ENCODE measurements at places on chromosomes 2 and 18.

DNA sequence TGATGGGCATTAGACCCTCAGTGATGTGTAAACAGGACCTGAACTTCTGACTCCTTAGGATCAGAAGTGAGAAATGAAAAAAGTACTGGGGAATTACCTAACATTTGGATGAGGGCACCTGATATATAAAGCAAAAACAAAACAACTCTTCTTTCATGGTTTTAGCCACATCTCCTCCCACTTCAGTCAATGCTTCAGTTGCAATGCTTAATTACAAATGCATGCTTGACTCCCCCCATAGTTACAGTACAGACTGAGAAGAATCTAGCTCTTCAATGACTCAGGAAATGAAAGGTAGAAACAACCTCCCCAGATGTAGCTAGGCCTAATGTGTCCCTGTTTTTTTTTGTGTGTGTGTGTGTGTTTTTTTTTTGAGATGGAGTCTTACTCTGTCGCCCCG is 276.8 kb upstream of the POU3F3 start:
- no peak for DNase-seq

DNA sequence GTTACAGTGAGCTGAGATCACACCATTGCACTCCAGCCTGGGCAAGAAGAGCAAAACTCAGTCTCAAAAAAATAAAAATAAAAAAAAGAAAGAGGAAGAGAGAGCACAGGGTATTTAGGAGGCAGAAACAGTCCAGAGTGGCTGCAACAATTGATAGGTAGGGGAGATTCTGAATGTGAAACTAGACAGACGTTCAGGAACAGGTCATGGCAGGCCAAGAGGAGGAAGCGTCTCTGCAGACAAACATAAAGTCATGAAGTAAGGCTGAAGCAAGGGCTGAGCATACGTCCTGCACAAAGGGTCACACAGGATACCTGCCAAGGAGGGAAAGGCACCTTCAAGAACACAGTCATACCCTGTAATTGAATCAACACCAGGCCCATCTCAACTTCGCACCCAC is 64.1 kb upstream of the ZNF532 start:
- no peak for DNase-seq

DNA sequence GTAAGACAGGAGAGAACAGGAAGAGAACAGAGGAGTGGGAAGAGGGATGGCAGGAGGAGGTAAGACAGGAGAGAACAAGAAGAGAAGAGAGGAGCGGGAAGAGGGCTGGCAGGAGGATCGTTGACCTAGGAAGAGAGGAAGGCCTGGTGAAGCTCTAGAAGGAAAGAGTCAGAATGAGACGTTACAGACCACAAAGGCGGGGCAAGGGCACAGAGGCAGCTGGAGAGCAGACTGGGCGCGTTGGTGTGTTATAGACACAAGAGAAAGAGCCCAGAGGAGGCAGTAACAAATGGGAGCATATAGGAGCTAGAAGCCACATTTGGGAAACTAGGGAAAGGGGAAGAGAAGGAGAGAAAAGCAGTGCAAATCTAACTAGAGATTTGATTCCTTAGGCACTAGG is 26.6 kb downstream of the PTRHD1 start:
- no peak for DNase-seq

GRCh38 chr2:223889229-223889628 is 51.8 kb upstream of the AP1S3 start:
- no peak for DNase-seq

GRCh38 chr18:75643083-75643482 is 215.6 kb upstream of the SMIM21 start:
- DNase-seq: no peak

DNA sequence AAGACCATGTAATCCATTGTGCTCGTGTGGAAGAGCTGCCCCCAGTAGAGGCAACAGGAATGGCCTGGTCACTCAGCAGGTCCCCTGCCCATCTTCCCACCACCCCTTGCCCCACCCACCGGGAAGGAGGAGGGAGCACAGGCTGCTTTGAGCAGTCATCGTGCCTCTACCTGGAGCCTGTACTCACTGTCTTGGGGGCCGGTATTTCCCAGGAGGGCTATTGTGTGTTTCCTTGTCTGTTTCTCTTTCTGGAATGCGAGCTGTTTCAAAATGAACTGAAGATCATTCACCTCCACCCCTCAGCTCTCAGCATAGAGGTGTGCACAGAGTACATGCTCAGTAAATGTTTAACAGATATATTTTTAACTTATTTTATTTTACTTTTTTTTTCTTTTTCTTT is 7.7 kb upstream of the AMMECR1L start:
- no peak for DNase-seq

DNA sequence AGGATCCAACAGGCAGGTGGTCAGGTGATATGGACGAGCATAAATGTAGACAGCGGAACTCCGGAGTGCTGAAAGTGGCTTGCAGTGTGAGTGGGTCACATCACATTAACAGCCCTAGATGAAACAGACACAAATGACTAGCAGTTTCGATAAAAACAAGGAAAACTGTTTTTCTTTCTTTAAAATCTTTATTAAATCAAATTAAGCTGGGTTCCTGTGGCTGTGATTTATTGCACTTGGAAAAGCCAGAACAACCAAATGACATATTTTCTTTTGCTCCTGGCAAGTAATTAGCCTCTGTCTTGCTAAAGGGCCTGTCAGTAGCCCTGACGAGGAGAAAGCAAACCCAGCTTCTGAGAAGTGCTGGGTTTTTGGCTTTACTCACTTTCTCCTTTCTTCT is 152.9 kb upstream of the DDX18 start:
- no peak for DNase-seq

DNA sequence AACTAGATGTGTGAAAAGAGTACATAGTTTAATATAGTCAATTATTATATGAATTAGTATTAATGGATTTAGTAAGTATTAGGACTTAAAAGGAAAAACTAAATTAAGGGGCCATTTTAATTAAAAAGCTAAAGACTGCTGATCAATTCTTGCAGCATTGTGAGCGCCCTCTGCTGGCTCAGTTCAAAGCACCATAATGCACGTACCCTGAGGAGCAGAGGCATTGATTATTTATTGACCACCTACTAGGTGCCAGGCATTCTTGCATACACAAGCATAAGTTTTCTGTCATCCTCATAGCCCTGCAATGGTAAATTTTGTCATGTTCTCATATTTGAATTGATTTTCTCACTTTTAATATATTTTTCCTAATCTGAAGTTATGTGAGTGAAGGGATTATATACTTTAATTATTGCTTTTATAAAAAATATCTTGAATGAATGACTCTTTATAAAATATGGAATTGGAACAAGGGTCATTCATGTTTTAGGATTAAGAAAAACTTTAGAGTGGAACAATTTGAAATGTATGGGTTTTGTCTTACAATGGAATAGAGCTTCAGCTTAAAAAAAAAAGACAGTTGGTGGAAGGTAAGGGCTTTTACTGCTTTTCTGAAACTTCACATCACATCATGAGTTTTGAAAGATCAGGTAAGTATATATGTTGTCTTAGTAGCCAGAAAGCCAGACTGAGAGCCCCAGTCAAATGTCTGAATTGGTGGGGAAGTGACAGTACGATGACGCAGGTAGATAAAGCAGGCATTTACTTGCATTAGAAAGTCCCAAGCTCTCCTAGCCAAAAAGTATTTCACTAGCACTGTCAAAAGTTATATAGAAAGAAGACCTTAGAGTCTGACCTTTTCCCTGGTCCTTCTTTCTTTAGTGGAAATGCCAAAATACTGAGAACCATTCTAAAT is 9.7 kb downstream of the ITGA4 start:
- DNase-seq: peak; percentile 57

- no peak for DNase-seq
Observed at GRCh38 chr2:163800951-163801381, 65.2 kb upstream of the FIGN start.

GRCh38 chr18:43635397-43635796 is 358.1 kb upstream of the SYT4 start:
- no peak for DNase-seq

DNA sequence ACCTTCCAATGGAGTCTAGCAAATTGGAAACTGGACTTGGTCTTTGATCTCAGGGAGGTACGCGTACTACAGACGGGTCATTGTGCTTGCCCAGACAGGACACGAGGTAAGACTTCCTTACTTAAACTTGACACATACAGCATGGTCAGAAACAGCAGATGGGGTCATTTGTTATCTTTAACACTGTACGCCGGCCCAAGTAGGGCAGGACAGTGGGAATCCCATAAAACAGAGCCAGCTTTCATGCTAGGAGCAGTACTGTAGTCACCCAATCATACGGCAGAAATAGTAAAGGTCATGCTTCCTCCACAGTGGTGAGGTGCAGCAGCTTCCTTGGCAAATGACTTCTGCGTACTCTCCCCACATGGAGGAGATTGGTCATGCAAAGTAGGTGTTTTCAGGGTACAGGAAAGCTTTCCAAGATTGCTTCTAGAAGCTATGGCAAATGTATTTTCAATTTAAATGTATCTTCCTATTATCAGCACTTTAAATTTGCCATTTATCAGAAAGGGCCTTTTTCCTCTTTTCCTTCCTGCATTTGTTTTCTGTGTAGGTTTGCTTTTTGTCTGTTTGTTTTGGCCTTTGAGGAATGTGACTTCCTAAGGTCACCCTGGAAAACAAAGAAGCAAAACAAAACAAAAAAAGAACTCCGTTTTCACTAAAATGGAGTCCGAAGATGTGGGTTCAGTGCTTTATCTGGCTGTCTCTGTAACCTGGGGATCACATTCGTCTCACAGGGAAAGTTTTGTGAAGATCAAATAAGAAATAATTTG is 74.0 kb upstream of the DSG1 start:
- DNase-seq: no peak

DNA sequence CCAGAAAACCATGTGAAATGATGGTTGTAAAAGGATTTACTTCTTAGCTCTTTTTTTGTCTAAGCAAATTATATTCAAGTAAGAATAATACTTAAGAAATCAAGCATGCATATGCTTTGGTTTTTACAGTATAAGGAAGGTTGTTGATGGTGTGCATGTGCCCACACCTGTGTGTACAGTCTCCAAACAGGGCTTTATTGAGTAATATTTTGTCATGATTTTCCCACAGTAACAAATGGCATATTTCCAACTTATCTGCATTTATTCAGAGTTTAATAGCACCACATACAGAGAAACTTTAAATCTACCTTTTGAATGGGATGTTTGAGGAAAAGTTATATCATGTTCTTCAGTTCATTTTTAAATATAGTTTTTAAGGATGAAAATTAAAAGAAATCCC is 76.5 kb upstream of the DSG1 start:
- DNase-seq: no peak

GRCh38 chr2:223488814-223489213 is 113.3 kb downstream of the SCG2 start:
- DNase-seq: no peak

DNA sequence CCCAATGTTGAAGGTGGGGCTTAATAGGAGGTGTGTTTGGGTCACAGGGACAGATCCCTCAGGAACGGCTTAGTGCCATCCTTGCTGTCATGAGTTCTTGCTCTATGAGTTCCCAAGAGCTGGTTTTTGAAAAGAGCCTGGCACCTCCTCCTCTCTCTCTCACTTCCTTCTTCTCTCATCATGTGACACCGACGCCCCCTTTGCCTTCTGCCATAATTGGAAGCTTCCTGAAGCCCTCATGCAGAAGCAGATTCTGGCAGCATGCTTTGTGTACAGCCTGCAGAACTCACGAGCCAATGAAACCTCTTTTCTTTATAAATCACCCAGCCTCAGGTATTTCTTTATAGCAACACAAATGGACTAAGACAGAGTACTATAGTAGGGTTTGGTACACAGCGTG is 100.4 kb upstream of the SH3BP4 start:
- no peak for DNase-seq

DNA sequence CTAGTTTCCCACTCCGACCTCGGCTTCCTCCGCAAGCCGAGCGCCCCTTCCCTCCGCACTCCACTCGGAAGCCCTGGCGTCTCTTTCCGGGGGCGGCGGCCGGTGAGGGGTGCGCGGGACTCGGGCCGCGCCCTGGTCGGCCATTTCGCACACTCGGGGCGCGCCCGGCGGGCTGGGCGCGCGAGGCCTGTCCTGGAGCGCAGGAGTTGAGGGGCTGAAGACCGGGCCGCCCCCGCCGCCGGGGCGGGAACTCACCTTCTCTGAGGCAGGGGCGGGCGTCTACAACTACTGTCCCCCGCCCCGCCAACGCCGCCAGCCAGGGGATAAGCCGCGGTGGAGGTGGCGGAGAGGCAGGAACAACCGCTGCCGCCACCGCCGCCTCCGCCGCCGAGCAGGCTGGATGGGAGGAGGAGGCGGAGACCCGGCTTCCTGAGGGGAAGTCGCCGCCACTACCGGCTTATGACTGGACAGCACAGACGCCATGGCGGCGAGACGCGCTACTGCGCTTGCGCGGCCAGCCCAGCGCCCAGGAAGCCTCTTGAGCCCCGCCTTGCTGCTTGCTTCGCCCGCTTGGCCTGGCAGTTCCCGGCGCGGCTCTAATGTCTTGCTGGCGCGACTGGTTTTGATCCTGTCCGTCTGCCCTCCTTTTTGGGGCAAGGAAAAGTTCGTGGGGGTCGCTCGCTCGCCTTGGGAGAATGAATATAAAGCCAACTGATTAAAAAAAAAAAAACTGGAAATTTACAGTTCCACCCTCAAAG is at the start of gene KRCC1:
TSS of gene KRCC1 (minus strand) at position 413 of the 758 bp plus-strand sequence. CDS start 27,220 bp downstream, outside the sequence.
- DNase-seq: peak; percentile 73

DNA sequence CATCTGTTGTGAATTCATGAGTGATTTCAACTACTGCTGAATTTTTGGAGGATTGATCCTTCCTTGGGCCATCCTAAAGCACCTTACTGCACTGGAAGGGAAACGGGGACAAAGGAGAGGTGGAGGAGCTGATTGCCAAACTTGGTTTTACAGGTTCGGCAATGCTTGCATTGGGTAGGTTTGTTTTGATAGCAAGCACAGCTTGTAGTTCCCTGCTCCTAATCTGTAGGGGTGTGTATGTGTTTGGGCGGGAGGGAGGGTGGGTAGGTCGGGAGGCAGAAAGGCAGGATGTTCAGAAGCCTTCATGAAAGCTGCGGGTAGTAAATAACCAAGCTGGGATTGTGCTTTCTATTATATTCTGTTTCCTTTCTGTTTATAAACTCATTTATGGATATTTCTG is 24.6 kb downstream of the PHLPP1 start:
- no peak for DNase-seq

GRCh38 chr2:67733517-67733916 is 329.3 kb downstream of the C1D start:
- DNase-seq: no peak

GRCh38 chr18:44508474-44508873 is 172.2 kb upstream of the SETBP1 start:
- no peak for DNase-seq

DNA sequence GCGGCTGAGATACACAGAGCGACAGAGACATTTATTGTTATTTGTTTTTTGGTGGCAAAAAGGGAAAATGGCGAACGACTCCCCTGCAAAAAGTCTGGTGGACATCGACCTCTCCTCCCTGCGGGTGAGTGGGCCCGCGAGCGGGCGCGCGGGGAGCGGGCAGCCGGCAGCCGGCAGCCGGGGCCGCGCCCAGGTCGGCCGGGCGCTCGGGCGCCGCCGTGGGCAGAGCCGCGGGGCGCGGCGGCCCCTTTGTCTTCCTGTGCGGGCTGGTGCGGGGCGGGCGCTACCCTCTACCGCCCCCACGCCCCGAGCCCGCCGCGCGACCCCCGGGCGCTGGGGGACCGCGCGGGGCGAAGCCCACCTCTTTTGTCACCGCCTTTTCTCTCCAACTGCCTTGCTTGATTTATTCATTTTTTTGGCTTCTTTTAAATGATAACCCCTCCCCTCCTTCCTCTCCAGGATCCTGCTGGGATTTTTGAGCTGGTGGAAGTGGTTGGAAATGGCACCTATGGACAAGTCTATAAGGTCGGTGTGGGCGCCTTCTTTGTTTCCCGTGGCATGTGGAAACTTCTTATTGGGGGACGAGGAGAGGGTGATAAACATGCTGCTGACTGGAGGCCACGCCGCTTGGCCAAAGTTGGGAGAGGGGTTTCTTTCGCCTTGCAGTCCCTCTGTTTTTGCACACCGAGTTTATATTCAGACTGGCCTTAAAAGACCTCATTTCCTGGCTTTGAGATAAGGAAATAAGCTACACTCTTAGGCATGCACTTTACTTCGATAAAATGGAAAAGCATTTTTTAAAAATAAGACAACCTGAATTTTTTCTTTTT is 722 bp downstream of the MAP4K4 start:
- DNase-seq: no peak

Measured in stimulated activated CD8-positive, alpha-beta memory T cell treated with anti-CD3 and anti-CD28 coated beads, Interleukin-4, amount 100 ng/mL, for 4 hours (primary cell).